T-helper 17 cell (primary cell): ENCODE measurements at places on chromosomes 4 and X. TPM values are rescaled to one million over a fixed set of nuclear protein-coding genes. Genes with fewer than 3 reads are reported as not detected.
A peak's percentile ranks its signal among the peaks of the same experiment; 100 is the strongest.

DNA sequence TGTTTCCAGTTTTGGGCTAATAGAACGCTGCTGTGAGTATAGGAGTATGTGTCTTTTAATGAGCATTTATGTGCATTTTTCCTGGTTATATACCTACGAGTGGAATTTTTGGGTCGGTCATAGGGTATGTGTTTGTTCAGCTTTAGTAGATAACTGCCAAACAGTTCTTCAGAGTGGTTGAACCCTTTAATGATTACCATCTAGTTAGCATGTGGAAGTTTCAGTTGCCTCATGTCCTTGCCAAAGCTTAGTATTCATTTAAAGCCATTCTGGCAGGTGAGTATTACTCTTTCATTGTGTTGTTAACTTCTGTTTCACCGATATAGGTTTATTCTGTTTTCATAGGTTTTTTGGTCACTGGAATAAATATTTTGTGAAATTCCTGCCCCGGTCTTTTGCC is 229.1 kb downstream of the ARHGAP10 start:
- H3K27ac ChIP-seq: no peak overlapping the region
- DNase-seq: no peak
- H3K4me3 ChIP-seq: no peak overlapping the region
- peaks cover 3% of the 10 kb centered on the region for H3K4me1 ChIP-seq

DNA sequence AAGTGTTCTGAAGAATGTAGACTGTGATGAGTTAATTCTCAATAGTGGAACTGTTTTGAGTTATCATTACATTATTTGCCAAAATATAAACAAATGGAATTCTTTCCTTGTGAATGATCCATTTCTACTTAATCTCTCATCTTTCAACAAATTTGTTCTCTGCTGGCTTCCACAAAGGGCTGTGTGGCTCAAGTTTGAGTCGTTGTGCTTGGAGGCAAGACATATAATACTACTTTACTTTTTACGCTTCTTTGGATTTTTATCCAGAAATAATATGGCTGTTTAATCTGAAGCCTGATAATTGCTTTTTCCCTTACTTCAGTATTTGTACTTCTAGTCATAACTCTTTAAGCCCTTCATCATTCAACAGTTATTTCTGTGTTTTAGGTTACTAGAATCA is 169.5 kb downstream of the ARHGAP10 start:
- no peak overlapping the region for H3K27ac ChIP-seq
- H3K27me3 ChIP-seq: no peaks in the 10 kb centered on the region
- H3K36me3 ChIP-seq: peaks cover 8% of the 10 kb centered on the region
- no peak for DNase-seq
- peaks cover 2% of the 10 kb centered on the region for H3K4me1 ChIP-seq

GRCh38 chrX:68599256-68600152 is 48.0 kb upstream of the STARD8 start:
- no peak for DNase-seq
- H3K27ac ChIP-seq: no peak overlapping the region
- H3K4me3 ChIP-seq: no peak overlapping the region
- peaks cover 2% of the 10 kb centered on the region for H3K36me3 ChIP-seq
- no peaks in the 10 kb centered on the region for H3K4me1 ChIP-seq

GRCh38 chrX:3576886-3577501 is 136.5 kb downstream of the PRKX start:
- H3K36me3 ChIP-seq: peaks cover 4% of the 10 kb centered on the region
- no peaks in the 10 kb centered on the region for H3K4me1 ChIP-seq
- no peak overlapping the region for H3K27ac ChIP-seq
- H3K27me3 ChIP-seq: no peaks in the 10 kb centered on the region

DNA sequence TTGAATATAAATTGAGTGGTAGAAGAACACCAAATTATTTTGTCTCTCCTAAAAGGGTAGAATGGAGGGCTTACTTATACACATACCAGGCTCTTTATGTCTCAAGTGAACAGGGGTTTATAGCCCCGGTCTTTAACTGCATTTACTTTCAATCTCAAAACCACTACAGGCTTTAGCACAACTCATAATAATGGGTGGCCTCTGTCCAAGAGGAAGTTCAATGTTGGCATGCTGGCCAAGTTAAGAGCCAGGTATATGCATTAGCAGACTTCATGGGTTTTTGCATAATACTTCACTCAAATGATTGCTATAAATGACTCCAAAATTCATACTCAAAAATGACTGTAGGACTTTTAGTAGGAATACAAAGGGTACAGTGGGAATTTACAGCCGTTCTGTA is 118.5 kb upstream of the OTUD4 start:
- peaks cover 3% of the 10 kb centered on the region for H3K36me3 ChIP-seq
- H3K4me3 ChIP-seq: no peak overlapping the region
- H3K27ac ChIP-seq: no peak overlapping the region
- no peak for DNase-seq
- peaks cover 20% of the 10 kb centered on the region for H3K27me3 ChIP-seq

DNA sequence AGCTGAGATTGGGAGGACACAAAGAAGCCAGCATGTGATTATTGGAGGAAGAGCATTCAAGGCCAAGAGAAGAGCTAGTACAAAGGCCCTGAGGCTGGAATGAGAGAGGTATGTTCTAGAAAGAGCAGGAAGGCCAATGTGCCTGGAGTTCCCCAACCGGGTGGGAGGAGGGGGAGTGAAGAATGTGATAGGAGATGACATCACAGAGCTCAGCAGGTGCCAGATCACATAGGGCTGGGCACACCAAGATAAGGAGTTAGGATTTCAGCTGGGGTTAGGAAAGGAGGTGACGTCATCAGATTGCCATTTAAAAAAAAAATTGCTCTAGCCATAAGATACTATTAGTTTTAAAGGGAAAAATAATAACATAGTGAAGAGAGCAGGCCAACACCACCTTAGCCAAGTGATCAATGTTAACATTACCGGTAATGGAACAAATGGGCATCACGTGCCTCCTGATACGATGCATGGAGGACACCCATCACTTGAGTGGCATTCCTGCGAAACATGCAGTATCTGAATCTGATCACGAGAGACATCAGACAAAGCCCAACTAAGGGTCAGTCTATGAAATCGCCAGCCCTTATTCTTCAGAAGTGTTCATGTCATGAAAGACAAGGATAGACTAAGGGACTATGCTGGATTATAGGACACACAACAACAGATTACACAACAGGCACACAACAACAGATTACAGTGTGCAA is 344.3 kb downstream of the BCOR start:
- H3K4me3 ChIP-seq: no peak overlapping the region
- H3K27ac ChIP-seq: no peak overlapping the region
- H3K4me1 ChIP-seq: peaks cover 5% of the 10 kb centered on the region
- H3K27me3 ChIP-seq: no peaks in the 10 kb centered on the region
- no peak for DNase-seq

GRCh38 chr4:77990456-77990855 is 66.7 kb upstream of the FRAS1 start:
- no peak overlapping the region for H3K27ac ChIP-seq
- peaks cover 64% of the 10 kb centered on the region for H3K27me3 ChIP-seq
- H3K4me1 ChIP-seq: peaks cover 3% of the 10 kb centered on the region
- H3K36me3 ChIP-seq: peaks cover 3% of the 10 kb centered on the region
- no peak for DNase-seq
- no peak overlapping the region for H3K4me3 ChIP-seq

DNA sequence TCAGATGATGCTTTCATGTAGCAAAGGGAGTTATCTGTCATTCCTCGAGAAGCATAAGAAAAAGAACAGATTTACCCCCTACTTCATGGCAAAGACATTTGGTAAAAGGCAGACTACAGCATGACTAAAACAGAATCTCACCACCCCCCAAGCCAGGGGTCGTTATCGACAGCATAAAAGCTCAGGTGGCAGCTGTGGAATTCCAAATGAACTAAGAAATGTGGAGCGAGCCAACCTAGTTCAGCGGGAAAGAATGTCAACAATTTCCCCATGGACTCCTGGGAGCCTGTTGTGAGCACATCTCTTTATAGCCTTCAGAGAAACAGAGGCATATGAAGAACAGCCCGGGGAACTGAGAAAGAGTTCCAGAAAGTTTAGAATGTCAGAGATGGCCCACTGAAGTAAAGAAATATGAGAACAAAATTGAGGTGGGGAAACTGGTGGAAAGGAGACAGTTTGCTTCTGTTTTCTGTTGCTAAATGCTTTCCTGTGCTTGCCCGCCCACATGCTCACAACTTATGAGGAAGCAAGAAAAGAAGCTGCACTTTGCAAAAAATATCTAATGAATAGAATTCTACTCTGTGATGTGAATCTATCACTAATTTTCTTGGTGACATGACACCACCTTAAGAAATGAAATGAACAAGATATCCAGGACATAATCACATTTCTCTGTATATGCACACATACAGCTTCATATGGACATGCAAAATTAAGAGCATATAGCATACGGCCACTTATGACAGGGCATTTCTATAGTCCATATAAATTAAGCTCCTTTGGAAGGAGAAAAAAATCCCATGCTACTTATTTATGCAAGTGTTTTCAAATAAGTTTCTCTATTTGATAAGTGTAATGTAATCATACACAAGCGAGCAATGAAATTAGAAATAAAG is 135.3 kb upstream of the MID1 start:
- H3K27me3 ChIP-seq: no peaks in the 10 kb centered on the region
- H3K36me3 ChIP-seq: no peaks in the 10 kb centered on the region
- H3K4me1 ChIP-seq: no peaks in the 10 kb centered on the region
- H3K4me3 ChIP-seq: no peak overlapping the region
- DNase-seq: no peak

GRCh38 chrX:103002576-103002975 is 61.4 kb downstream of the BEX1 start:
- no peak for DNase-seq
- no peak overlapping the region for H3K27ac ChIP-seq
- no peaks in the 10 kb centered on the region for H3K4me1 ChIP-seq
- H3K27me3 ChIP-seq: no peaks in the 10 kb centered on the region
- H3K4me3 ChIP-seq: no peak overlapping the region

GRCh38 chrX:96576368-96576767 is 108.3 kb upstream of the DIAPH2 start:
- no peak overlapping the region for H3K4me3 ChIP-seq
- no peak for DNase-seq
- H3K4me1 ChIP-seq: no peaks in the 10 kb centered on the region
- no peaks in the 10 kb centered on the region for H3K36me3 ChIP-seq
- H3K27ac ChIP-seq: no peak overlapping the region

GRCh38 chr4:153523941-153524386 is 57.8 kb downstream of the TMEM131L start:
- no peaks in the 10 kb centered on the region for H3K27me3 ChIP-seq
- H3K4me1 ChIP-seq: peaks cover 83% of the 10 kb centered on the region
- peak overlapping the region; percentile 97 for H3K27ac ChIP-seq
- peak overlapping the region; percentile 61 for H3K4me3 ChIP-seq
- no peaks in the 10 kb centered on the region for H3K36me3 ChIP-seq

GRCh38 chrX:130669233-130669632 is 233.8 kb downstream of the ENOX2 start:
- H3K27me3 ChIP-seq: no peaks in the 10 kb centered on the region
- H3K4me1 ChIP-seq: no peaks in the 10 kb centered on the region
- H3K4me3 ChIP-seq: no peak overlapping the region
- no peak overlapping the region for H3K27ac ChIP-seq

- H3K27ac ChIP-seq: peak overlapping the region; percentile 99
- H3K4me3 ChIP-seq: peak overlapping the region; percentile 74
- H3K27me3 ChIP-seq: no peaks in the 10 kb centered on the region
- H3K4me1 ChIP-seq: peaks cover 78% of the 10 kb centered on the region
- peaks cover 10% of the 10 kb centered on the region for H3K36me3 ChIP-seq
These were observed 50.1 kb downstream of the RHOH start for GRCh38 chr4:40246938-40247337.

DNA sequence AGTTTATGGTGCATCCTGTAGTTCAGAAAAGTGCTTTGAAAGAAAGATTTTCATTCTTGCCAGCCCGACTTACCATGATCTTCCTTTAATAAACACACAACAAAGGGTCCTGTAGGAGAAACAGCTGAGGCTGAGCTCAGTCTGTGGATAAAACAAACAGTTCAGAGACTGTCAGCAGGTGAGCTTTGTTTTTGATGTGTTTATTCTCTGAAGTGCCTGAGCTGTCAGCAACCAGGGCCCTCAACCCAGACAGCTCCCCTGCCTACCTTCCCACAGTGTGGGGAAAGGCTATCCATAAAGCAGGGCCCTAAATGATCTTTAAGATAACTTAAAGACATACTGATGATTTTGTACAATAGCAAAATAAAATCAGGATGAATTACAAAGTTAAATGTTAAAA is 459.2 kb upstream of the GALNT7 start:
- no peak overlapping the region for H3K4me3 ChIP-seq
- no peaks in the 10 kb centered on the region for H3K27me3 ChIP-seq
- H3K4me1 ChIP-seq: no peaks in the 10 kb centered on the region
- DNase-seq: no peak

GRCh38 chr4:3771164-3771809 is 5.1 kb downstream of the ADRA2C start:
- H3K4me3 ChIP-seq: no peak overlapping the region
- peaks cover 3% of the 10 kb centered on the region for H3K36me3 ChIP-seq
- H3K4me1 ChIP-seq: peaks cover 5% of the 10 kb centered on the region
- no peak for DNase-seq

DNA sequence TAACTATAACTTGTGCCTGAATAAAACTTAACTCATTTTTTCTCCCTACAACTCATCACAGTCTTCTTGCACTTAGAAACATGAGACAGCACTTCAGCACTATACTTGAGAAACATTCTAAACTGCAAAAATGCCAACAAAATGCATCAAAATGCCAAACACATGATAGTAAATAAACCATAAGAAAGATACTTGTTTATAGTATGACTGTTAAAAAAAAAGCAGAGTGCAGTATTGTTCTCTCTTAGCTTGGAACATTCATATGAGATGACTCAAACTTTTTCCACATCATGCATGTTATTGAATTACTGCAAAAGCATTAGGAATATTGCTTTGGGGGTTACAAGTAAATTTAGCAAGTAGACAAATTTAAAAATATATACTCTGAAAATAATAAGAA is 135.7 kb upstream of the ANXA10 start:
- H3K36me3 ChIP-seq: no peaks in the 10 kb centered on the region
- H3K27ac ChIP-seq: no peak overlapping the region
- H3K4me1 ChIP-seq: no peaks in the 10 kb centered on the region
- no peak for DNase-seq
- H3K4me3 ChIP-seq: no peak overlapping the region

- peaks cover under 1% of the 10 kb centered on the region for H3K36me3 ChIP-seq
- H3K4me1 ChIP-seq: peaks cover 38% of the 10 kb centered on the region
- H3K4me3 ChIP-seq: no peak overlapping the region
These were observed 13.7 kb downstream of the NEIL3 start for GRCh38 chr4:177323416-177323815.

- peak overlapping the region; percentile 95 for H3K4me3 ChIP-seq
- H3K4me1 ChIP-seq: peaks cover 17% of the 10 kb centered on the region
- no peaks in the 10 kb centered on the region for H3K27me3 ChIP-seq
- no peak overlapping the region for H3K27ac ChIP-seq
- no peaks in the 10 kb centered on the region for H3K36me3 ChIP-seq
These were observed 1.9 kb upstream of the MAMLD1 start for GRCh38 chrX:150361070-150361776.

- DNase-seq: no peak
These were observed 549.4 kb downstream of the TLL1 start for GRCh38 chr4:166422475-166422874.

Gene PRKX
- total RNA-seq: 69.5 TPM

Gene POU4F2
- not detected for total RNA-seq

Gene DACH2
- not detected for total RNA-seq

Gene PLP1
- not detected for total RNA-seq

Gene FATE1
- not detected for total RNA-seq

Gene ATP2B3
- not detected for total RNA-seq

Gene NIPAL1
- total RNA-seq: 1.7 TPM

Gene FHIP1A
- 1.3 TPM for total RNA-seq

Gene PDGFRA
- not detected for total RNA-seq

Gene CT83
- total RNA-seq: not detected

Gene NXF2
- not detected for total RNA-seq

Gene GJB1
- total RNA-seq: not detected

Gene S100G
- not detected for total RNA-seq

Gene TBC1D8B
- total RNA-seq: 0.65 TPM

Gene LETM1
- total RNA-seq: 41.4 TPM

Gene NDNF
- not detected for total RNA-seq

Gene GIMD1
- not detected for total RNA-seq

Gene MAGIX
- 1.1 TPM for total RNA-seq

Gene CORIN
- 0.26 TPM for total RNA-seq
